ENCODE measurements at places on chromosomes 3 and 15.

DNA sequence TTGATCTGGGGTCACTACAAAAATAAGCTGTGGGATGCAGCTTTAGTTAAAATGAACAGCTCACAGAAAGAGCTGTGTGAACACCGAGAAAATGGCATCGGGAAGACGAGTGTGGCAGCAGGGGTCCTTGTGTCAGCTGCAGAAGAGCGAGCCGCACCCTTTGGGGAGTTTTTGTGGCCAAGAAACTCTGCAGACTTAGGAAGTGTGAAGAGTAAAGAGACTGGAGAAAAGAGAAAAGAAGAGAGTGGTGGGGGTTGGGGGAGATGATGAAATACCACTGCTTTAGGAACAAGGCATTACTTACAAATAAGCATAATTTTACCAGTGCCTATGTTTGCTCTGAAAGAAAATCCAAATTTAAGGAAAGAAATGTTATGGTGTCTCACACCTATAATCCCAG, 147.8 kb downstream of the LRRC28 start:
- DNase-seq = no peak

- DNase-seq = no peak
Measured at GRCh38 chr3:175518459-175518858, 659.3 kb downstream of the NAALADL2 start.

DNA sequence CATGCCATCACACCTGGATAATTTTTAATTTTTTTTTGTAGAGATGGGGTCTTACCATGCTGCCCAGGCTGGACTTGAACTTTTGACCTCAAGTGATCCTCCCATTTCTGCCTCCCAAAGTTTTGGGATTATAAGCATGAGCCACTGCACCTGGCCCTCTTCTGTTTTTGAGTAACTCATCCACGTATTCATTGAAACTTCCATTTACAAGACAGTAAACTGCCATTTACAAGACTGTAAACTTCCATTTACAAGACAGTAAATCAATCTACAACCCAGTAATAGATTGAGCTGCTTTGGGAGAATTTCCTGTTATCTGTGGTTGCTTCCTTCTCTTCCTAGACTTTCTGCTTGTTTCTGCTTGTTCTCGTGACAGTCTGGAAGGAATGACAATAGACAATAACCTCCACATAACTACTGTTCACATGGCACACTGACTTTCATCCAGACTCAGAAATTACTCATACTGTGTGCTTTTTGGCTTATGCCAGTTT, 114.7 kb upstream of the CCNL1 start:
- DNase-seq = peak; percentile 12

DNA sequence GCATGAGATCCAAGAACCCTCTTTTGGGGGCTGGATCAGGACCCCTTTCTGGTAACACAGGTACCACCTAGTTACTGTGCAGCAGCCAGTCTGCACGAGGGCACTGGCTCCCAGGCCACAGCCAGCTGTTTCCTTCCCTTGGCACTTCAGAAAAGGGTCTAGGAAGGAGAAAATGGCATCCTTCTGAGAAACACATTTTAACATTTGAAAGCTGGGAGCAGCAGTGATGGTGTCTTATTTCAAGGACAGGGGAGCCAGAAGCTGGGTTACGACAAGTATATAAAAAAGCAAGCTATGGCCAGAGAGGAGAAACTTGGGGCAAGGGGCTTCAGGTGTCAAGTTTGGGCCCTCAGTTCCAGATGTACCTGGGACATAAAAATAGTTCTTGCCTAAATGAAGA, 282.8 kb downstream of the CTNNB1 start:
- peak; percentile 19 for DNase-seq

DNA sequence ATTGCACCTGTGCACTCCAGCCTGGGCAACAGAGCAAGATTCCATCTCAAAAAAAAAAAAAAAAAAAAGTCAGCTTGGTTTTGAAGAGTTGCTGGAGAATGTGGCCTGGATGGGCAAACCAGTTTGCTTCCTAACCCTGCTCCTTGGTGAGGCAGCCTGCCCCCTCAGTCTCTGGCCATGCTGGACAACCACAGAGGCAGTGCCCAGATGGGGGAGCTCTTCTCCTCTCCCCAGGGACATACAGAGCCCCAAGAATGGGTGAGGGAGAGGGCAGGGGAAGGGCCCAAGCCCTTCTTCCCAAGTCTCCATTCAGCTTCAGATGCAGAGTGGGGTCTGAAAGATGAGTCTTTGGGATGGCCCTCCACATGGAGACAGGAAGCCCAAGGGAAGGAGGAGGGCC, 27.9 kb downstream of the CD276 start:
- no peak for DNase-seq

DNA sequence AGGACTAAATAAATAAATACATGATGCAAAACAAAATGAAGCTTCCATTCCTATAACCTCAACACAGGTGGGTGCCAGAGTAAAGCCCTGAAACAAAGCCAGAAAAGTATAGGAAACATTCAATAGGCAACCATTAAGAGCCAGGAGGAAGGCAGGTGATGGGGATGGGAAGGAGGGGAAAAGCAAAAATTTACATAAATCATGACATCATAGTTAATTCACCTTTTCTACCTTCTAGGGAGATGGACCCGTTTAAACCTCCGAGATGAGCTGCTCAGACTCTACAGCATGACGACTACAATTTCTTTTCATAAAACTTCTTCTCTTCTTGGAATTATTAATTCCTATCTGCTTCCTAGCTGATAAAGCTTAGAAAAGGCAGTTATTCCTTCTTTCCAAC, 27.9 kb downstream of the TM4SF4 start:
- no peak for DNase-seq

DNA sequence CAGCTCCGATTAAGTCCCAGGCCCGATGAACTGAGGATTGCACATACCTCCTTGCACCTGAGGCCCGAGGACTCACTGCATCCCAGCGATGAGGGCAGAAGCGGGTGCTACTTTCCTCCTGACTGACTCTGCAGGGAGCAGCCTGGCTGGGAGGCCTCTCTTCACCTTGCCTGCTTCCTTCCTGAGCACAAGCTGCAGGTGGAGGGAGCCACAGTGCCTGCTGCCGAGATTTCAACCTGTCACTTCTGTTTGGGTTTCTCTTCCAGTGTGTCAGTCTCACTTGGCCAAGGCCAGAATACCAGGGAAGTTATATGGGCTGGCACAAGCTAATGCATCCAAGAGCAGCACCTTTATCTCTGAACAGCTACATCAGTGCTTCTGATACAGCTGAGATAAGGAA, 185.4 kb downstream of the NTRK3 start:
- no peak for DNase-seq

GRCh38 chr3:68986496-68987208, 26.8 kb downstream of the EOGT start:
- no peak for DNase-seq

- DNase-seq = no peak
Measured at GRCh38 chr3:13653631-13654279, 104.8 kb downstream of the FBLN2 start.

DNA sequence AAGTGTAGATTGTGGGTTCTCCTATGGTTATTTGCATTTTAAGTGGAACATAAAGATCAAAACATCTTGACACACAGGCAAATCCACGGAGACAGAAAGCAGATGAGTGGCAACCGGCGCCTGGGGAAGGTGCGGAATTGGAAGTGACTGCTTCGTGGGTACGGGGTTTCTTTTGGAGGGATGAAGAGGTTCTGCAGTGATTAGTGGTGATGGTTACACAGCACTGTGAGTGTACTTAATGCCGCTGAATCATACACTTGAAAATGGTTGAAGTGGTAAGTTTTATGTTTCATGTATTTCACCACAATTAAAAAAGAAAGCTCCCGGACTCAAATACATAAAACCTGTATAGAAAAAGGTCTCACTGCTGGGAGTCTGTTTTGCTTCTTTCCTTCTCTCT, 18.5 kb upstream of the VPS33B start:
- DNase-seq = no peak

- no peak for DNase-seq
Measured at GRCh38 chr15:85494048-85494777, 113.8 kb downstream of the AKAP13 start.

- DNase-seq = no peak
Measured at GRCh38 chr3:5021116-5022092, 42.2 kb downstream of the BHLHE40 start.

- peak; percentile 70 for DNase-seq
Measured at GRCh38 chr3:183330881-183331280, 77.8 kb downstream of the B3GNT5 start.

- no peak for DNase-seq
Measured at GRCh38 chr15:59096429-59096828, 8.5 kb upstream of the CCNB2 start.

DNA sequence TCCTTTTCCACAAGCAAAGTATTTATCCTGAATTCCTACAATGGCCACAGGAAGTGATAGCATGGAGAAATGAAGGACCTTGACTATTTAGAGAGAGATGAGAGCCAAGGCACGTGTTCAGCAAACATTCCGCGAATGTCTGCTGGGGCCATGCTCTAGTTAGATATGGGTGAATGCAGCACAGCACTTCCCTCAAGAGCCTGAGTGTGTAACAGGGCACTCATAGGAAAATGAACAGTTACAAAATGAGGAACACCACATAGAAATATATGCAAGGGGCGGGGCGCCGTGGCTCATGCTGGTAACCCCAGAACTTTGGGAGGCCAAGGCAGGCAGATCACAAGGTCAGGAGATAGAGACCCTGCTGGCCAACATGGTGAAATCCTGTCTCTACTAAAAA, 406.9 kb downstream of the NR2F2 start:
- DNase-seq = no peak

- no peak for DNase-seq
Measured at GRCh38 chr3:53845881-53846133, 412 bp downstream of the CHDH start.

- DNase-seq = no peak
Measured at GRCh38 chr3:134615743-134616142, 35.1 kb downstream of the KY start.

GRCh38 chr3:44104668-44105321, 136.9 kb upstream of the TOPAZ1 start:
- DNase-seq = peak; percentile 20

- DNase-seq = peak; percentile 100
Measured at GRCh38 chr15:50424066-50424890, at the start of gene USP8. Gene USP8, plus strand, starts transcription at chr15:50424405. Its CDS starts 14,669 bp downstream, at chr15:50439074.

DNA sequence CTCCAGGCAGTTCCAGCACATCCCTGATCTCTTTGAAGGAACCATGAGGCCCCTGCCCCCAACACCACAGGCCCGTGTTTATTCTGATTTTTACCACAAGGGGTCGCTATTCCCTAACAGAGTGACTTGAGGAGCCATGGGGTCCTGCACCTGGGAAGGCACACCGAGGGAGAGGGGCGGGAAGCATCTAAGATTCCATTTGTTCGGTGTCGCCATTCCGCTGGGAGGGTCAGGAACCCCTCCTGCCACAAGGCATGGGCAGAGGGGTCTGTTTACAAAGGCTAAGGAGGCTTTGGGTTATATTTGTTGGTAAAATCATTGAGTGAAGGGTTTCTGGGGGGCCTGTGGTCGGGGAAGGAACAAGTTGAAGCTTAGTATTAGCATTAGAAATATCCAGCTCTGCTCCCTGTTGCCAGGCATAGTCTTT, 77.1 kb downstream of the WDR76 start:
- peak; percentile 94 for DNase-seq

- DNase-seq = no peak
Measured at GRCh38 chr15:31557899-31558298, 231.3 kb downstream of the KLF13 start.

GRCh38 chr3:188294823-188295487, 141.0 kb downstream of the LPP start:
- peak; percentile 50 for DNase-seq

DNA sequence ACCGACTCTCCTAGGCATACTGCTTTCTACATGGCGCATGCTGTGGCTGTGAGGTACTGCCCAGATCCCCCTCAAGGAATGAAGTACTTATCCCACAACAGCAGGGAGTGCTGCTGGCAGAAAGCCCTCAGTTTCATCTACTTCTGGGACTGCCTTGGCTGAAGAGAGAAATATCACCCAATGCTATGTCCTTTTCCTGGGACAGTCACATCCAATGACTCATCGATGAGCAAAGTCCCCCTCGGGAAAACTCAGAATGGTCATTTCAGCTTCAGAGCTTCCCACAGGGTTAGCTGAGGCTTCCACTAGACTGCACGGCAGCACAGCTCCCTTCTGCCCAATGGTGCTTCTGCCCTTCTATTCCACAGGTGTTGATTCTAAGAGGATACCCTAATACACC, 3.6 kb upstream of the NMD3 start:
- no peak for DNase-seq

- no peak for DNase-seq
Measured at GRCh38 chr3:45763303-45763675, 33.0 kb downstream of the SLC6A20 start.

DNA sequence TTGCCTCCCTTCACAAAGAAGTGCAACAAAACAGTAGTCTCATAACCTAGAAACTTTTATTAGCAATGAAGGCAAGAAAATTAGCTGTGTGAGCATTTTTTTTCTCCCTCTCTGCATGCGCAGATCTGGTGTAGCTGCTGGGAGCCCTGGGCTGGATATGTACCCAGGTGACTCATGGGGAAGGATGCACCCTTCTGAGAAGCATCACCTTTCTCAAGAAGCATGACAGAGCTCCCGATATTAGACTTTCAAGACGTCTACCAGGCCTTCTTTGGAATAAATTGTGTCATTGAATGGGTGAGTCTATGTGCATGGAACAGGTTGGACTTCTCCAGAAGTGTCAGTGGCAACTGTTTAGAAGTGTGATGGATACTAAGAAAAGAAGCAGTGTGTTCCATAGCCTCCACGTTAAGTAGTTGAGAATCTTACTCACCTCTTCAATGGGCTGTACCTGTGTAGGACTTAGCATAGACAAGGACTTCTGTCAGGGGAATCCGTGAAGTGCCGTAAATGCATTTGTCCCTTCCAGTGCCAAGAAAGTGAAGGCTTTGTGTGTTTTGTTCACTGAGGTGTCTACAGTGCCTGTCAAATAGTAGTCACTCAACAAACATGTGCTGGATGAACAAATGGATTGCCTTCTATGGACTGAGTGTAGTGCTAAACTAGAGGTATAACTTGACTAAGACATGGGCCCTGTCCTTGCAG, 47.7 kb upstream of the RASGRP1 start:
- no peak for DNase-seq

DNA sequence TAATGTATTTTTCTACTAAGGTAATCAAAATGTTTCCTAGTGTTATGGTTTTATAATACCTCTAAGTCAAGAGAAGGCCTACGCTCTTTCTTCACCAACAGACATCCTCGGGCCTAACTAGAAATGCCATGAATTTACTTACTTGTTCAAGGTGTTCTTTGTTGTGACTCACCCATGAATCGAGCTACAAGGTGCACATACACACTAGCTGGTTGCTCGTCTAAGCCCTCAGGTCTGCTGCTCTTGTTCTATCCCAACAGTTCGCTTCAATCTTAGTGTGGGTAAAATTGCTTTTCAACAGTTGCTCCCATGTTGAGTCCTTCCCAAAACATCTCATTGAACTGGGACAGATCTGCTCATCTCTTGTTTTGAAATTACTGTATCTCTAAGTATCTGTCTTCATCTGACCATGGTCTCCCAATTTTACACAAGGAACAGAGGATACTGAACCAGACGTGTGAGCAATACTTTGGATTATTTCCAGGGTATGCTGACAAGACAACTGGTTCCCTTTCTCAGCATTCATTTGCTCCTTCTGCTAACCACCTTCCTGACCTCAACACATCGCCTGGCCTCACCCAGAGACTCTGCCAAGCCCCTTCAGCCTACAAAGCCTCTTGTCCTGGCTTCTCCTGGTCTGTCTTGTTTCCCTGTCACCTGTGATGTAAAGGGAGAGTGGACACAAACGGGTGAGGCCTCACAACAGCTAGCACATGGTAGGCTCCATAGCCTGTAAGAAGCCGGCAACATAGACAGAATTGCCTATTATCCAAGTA, 84.2 kb downstream of the NEDD4 start:
- no peak for DNase-seq

- peak; percentile 8 for DNase-seq
Measured at GRCh38 chr15:101710806-101711205, 13.5 kb downstream of the TARS3 start.

- DNase-seq = peak; percentile 60
Measured at GRCh38 chr3:158106766-158107471, 699 bp upstream of the SHOX2 start.

Data from ELF-1 (cell line).